ENCODE measurements at places on chromosomes 5 and 9. TPM values are rescaled to one million over a fixed set of nuclear protein-coding genes. Genes with fewer than 3 reads are reported as not detected.
A peak's percentile ranks its signal among the peaks of the same experiment; 100 is the strongest.

Gene SPZ1
- not detected for total RNA-seq

Gene PTGS1
- total RNA-seq = 61.2 TPM

Gene FSTL4
- 0.18 TPM for total RNA-seq

Gene SGTB
- total RNA-seq = 9.2 TPM

Gene FRMPD1
- total RNA-seq = 0.21 TPM

Gene HNRNPK
- 495 TPM for total RNA-seq

Gene SCAMP1
- 51.3 TPM for total RNA-seq

Gene DMGDH
- 0.54 TPM for total RNA-seq

GRCh38 chr9:4119778-4120554 is 179.9 kb downstream of the GLIS3 start:
- DNase-seq = no peak

GRCh38 chr5:83197326-83197967 is 120.1 kb downstream of the XRCC4 start:
- no peak for DNase-seq

DNA sequence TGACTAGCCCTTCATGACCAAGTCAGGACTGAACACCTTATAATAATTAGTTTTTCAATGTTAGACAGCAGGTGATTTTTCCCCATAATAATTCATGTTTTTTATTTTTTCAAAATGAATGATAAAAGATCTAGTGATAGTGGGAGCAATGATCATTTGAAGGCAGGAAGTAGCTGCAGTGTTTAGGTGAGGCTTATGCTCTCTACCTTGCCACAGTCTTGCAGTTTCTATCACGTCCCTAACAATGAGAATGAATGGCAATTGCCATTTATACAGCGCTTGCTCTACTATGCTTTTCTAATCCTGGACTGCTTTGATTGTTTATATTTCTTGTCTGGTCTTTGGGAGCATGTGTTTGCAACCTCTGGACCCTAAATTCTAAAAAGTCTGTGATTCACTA is 367.8 kb upstream of the RIOK2 start:
- DNase-seq = no peak

DNA sequence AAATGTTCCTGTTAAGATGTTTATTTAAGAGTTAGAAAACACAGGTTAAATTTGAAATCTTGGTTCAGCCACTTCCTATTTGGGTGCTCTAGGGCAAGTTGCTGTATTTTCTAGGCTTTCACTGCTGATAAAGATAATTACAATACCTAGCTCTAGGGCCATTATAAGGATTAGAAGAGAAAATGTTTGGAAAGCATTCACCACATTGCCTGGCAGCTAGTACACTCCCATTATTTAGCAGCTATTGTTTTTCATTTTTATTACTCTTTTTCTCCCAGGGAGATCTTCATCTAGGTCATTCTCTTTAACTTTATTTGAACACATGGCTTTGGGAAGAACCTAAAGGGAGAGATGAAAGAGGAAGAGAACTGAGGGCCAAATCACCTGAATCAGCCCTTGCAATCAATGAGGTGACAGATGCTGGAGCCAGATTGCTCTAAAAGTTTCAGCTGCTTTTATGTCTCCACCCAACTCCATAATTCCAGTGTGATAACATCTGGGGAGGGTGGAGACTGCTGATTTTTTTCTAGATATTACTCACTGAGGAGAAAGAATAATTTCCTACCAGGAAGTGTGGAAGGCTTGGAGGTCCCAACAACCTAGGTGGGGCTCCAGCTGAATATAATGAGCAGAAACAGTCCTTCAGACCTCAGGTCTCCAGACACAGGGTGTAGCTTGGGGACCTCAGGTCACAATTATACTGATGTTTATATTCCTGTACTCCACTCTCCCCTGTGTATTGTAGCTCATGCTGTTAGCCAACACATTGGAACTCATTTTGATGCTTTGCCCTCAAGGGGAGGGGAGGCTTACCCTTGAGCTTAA is 640.0 kb downstream of the RAB3C start:
- DNase-seq = no peak

- peak; percentile 51 for DNase-seq
Observed at GRCh38 chr5:109455598-109456096, 45.9 kb upstream of the PJA2 start.

- DNase-seq = peak; percentile 15
Observed at GRCh38 chr5:32916648-32917047, 205.5 kb downstream of the NPR3 start.

- no peak for DNase-seq
Observed at GRCh38 chr9:7315746-7316145, 483.8 kb downstream of the DMAC1 start.

- DNase-seq = no peak
Observed at GRCh38 chr5:119366540-119366881, 10.7 kb downstream of the TNFAIP8 start.

DNA sequence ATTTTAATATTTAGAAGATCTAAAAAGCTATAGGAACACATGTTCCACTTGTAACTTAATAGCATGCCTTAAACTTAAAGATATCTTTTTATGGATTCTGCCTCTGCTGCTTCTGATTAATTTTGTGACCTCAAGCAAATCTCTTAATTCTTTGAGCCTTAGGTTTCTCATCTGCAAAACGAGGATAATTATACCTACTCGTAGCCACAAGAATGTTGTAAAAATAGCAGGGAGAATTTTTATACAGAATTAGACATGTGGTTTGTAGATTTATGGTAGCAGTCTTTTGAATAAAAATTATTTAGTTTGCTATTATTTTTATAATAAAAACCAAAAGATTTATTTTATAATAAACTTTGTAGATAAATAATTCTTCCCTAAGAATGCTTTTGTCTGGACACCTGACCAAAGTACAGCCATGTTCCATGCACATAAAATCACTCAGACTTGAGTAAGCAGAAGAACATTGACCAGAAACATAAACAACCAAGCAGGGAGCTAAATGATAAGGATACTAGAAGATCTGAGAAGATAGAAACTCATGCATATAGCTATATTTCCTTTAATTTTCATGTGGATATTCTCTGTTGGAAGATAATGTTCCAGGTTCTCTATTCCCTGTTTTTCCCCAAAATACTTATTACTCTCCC is 18.5 kb downstream of the C9orf85 start:
- DNase-seq = no peak

DNA sequence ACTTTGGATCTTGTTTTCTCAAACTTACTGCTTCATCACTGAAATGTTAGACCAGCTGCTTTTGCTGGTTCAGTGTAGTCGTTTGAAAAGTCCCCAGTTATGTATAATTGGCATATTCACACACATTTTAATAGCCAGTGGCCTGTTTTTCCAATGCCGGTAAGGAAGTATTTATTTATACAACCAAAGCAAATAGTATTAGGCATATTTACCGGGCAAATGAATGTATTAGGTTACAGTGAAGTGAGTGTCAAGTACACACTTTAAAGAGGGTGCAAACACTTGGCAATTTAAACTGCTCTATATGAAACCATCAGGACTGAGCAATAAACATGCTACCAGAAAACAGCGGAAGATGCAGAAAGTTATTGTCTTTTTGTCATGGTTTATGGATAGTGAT is 242.9 kb downstream of the MCTP1 start:
- DNase-seq = no peak

- no peak for DNase-seq
Observed at GRCh38 chr9:108258640-108259039, 597.1 kb downstream of the ACTL7B start.
